ENCODE measurements at places on chromosomes 5 and 9. TPM values are rescaled to one million over a fixed set of nuclear protein-coding genes. Genes with fewer than 3 reads are reported as not detected.

DNA sequence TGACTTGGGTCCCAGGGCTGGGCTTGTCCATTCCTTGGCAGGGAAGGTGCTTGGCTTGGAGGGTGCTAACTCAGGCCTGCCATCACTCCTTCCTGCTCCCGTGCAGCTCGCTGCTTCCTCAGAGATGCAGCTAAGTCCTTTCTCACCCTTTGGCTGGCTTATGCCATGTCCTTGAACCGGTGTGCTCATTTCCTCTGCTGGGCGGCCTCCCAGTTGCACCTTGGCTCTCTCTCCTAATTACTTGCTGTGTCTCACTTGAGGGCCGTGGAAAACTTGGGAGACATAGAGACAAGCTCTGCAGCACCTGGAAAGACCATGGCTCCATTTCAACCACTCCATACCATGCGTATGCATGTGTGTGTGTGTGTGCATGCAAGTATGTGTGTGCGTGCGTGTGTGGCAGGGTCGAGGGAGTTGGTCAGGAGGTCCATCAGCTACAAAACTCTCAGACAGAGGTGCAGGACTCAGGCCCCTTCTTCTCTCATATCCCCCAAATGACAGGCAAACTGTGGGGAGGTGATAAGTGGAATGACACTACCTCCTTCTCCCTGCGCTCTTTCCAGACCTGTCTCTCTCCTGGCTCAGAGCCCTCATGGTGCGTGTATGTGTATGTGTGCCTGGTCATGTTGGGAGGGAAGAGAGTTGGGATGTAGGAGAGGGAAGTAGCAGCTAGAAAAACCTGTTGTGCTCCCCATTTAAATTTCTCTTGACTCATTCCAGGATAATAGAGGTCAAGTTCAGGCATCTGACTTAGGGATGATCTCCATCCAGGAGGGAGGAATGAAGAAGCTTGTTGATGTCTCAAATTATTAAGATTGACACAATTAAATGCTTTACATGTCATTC, 17.6 kb upstream of the MTMR12 start:
- no peak for DNase-seq

DNA sequence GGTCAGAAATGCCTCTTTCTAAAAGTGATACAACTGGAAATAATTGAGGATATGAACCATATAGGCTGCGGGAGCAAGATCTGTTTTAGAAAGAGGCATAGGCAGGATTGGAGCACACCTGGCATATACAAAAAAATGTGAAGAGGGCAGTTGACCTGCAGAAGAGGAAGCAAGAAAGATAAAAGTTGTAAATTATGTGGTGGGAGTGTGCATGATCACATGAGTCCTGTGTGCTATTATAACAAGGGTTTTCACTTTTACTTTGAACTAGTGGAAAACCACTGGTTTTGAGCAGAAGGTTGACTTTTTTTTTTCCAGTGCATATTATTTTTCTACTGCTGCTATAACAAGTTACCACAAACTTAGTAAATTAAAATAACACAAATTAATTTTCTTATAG, 489.3 kb downstream of the ANXA1 start:
- no peak for DNase-seq

- no peak for DNase-seq
Measured at GRCh38 chr9:88577256-88578120, 42.5 kb downstream of the NXNL2 start.

DNA sequence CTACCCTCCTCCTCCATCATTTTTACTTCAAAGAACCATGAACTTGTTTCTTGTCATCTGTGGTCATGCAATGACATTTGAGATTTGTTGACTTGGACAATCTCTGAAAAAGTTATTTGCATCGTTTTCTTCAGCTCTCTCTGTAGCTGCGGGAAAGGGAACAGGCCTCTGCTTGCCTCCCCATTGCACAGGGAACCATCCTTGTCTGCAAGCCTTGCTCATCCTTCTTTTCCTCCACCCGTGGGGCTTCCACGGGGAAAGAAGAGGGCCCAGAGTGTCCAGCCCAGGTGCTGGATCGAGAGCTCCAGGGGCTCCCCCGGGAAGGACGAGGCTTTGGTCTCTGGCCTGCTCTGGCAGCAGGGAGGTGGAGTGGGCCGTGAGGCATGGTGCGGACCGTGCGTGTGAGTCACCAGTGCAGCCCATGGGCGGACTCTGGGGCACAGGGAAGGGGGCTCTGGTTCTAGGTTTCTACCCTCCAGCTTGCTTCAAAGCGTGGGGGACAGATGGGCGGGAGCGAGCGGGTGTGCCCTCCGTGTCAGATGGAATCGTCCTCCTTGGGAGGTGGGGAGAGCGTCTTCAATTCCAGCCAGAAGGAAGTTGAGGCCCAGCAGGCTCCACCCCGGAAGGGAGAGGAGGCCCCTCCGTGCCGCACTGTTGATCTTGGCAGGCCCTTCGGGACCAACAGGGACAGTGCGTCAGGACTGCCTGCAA, 6.0 kb upstream of the IRX4 start:
- no peak for DNase-seq

GRCh38 chr5:96572864-96573512, 89.2 kb upstream of the CAST start:
- peak; percentile 93 for DNase-seq

DNA sequence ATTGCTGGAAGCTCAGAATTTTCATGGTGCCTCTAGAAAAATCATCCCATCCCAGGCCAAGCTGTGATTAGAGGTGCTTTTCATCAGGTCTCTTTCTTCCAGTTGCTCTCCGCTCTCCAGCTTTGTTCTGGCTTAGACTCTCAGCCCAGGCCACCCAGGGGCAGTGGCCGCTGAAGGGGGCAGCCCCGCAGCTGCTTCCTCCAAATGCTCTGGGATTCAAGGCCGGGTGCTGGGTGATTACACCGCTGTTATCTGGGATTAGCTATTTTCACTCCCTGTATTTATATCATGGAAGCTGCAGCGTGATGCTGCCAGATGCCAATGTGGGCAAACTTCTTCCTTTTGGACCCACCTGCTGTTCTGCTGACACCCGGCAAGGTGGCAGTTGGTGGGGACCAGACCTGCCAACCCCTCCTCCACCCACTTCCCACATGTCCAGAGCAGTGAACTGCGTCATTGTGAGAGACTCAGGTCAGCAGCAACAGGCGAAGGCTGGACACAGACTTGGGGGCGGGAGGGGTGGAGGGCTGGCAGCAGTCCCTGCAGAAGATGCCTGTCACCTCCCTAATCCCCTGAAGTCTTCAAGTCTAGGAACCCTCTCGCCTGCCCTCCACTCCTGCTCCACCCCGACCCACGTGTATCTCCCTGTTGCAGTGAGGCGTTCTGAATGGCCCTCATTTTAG, 33.9 kb upstream of the NKX2-5 start:
- no peak for DNase-seq

- peak; percentile 93 for DNase-seq
Measured at GRCh38 chr5:160230686-160231527, 1.6 kb downstream of the FABP6 start.

DNA sequence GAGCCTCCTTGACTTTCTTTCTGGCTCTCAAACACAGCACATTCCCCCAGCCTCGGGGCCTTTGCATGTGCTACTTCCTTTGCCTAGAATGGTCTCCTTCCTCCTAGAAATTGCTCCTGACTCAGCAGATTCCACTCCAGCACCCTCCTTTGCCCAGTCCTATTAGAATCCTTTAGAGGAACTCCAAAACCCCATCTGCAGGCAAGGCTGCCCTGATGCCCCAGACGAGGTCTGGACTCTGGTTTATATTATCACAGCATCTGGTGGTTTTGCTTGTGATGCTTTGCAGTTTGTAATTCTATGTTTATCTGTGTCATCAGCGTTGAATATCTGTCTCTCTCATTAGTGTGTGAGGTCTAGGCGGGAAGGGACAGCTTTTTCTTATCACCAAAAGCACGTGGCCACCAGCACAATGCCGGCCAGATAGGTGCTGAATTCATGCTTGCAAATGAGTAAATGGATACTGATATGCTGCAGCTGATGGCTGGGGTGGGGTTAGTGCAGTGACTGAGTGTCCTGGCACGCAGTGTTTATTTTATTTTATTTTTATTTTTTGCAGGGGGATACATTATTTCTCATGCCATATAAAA, 30.0 kb upstream of the ANKH start:
- no peak for DNase-seq

DNA sequence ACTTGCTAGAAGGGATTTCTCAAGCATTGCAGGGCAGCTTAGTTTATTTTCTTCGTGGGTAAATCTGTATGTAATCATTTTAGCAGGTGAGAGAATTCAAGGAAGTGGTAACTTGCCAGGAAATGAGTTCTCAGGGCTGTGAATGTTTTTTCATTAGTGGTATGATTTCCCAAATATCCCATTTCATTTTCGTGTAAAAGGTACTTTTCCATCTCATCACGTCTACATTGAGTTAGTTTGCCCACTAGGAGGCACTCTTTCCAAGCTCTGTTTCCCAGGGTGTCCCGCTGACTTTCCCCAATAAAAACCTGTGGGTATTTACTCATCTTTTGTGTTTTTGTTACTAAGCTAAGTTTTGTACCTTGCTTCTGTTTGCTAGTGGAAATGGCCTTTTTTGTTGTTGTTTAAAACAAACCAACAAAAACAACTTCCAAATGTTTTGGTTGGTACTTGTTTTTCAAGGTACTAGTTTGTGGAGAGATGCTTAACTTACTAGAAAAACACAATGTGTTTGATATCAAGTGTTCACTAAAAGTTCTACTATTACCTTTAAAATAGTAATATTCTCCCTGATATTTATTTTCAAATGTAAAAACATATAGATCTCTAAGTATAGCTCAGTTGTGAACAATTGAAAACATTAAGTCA, 373.6 kb downstream of the ADGRV1 start:
- DNase-seq: peak; percentile 93

GRCh38 chr5:80037366-80037765, 2.2 kb downstream of the THBS4 start:
- DNase-seq: no peak

DNA sequence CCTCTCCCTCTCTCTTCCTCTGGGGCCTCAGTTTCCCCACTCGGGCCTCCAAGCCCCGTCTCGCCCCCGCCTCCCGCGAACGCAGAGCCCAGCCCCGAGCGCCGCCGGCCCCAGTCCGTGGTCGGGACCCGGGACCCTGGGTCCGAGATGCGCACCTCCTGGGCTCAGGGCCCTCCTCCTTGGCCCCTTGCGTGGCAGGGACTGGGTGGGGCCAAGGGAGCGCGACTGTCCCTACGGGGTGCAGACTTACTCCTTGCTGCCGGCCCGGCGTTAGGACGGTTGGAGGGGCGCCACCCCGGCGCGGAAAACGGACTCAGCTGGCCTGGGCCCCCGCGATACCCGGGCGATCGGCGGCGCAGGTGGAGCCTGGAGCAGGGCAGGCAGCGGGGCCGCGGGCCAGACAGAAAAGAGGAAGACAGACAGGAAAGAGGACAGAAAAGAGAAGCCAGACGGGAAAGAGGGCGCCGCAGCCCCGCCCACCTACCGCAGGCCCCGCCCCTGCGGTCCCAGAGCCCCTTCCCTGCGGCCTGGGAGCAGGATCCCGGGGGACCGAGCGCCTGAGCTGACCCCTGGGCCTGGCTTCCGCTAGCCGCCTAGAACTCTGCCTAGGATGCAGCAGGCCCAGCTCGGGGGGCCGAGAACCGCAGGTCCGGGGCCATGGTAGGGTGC, at the start of gene GBGT1:
TSS of gene GBGT1 (minus strand) at position 411 of the 669 bp plus-strand sequence. CDS start 1,502 bp downstream, outside the sequence.
- DNase-seq: no peak

DNA sequence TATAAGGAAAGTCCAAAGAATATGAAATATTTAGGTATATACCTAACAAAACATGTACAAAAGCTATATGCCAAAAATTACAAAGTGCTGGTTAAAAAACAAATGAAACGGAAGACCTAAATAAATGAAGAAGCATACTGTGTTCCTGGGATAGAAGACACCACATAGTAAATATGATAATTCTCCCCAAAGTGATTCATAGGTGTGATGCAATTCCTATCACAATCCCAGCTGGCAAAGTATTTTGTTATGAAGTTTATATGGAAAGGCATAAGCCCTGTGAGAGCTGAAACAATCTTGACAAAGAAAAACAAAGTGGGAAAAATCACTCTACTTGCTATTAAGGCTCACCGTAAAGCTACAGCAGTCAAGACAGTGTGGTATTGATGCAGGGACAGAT, 2.6 kb upstream of the SMIM23 start:
- peak; percentile 53 for DNase-seq

- DNase-seq: no peak
Measured at GRCh38 chr9:4126996-4127395, 172.9 kb downstream of the GLIS3 start.

GRCh38 chr9:5578698-5579085, 50.2 kb upstream of the RIC1 start:
- peak; percentile 63 for DNase-seq

DNA sequence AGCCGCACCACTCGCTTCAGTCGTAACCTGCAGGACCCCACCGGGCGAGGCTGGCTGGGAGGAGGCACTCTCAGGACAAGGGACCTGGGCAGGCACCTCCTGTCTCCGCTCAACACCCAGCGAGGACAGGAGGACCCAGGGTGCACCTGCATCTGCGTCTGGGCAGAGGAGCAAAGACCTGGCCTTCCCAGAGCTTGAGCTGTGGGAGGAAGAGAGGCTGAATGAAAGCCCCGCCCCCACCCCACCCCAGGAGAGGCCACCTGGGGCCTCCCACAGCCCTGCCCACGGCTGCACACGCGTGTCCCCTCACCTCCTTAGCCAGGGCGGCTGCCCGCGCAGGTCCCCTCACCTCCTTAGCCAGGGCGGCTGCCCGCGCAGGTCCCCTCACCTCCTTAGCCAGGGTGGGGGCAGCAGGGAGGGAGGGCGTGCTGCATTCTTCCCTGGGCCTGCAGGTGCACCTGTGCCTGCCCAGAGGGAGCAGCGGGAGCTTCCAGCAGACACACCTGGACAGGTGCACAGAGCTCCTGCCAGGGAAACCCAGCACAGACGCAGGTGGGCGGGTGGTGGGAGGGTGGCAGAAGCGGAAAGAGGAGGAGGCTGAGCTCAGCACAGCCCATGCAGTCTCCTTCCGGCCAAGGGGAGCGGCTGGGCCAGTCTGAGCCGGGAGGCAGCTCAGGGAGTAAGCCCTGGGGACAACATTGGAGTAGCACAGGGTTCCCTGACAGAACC, 18.5 kb upstream of the SLC12A7 start:
- peak; percentile 59 for DNase-seq

GRCh38 chr5:89059274-89059673, 176.3 kb upstream of the MEF2C start:
- peak; percentile 47 for DNase-seq

Gene LMBRD2
- total RNA-seq: 9.1 TPM

Gene MLANA
- total RNA-seq: not detected

Gene ANXA1
- total RNA-seq: 176 TPM

Gene BRINP1
- not detected for total RNA-seq

Gene CHSY3
- 1.7 TPM for total RNA-seq

Gene CLPTM1L
- total RNA-seq: 463 TPM

Gene STK32A
- total RNA-seq: 0.92 TPM

Gene CTXN3
- not detected for total RNA-seq
